ENCODE measurements at places on chromosomes 16 and 17.

DNA sequence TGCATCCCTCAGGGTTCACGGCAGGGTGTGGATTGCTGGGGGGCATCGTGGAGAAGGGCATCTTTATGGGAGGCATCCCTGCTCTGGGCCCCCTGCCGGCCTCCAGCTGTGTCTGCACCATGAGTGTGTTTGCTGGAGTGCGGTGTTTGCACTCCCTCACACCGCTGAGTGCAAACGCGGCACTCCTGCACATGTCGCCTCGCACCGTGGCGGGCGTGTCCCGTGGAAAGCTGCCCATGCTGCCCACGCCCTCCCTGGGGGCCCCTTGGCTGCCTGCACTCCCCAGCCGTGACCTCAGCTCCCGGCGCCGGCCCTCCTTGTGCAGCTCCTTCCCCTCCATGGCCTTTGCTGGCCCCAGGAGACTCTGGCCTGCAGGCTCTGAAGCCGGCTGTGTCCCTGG lies 74.6 kb upstream of the ZNF750 start:
- DNase-seq = no peak

DNA sequence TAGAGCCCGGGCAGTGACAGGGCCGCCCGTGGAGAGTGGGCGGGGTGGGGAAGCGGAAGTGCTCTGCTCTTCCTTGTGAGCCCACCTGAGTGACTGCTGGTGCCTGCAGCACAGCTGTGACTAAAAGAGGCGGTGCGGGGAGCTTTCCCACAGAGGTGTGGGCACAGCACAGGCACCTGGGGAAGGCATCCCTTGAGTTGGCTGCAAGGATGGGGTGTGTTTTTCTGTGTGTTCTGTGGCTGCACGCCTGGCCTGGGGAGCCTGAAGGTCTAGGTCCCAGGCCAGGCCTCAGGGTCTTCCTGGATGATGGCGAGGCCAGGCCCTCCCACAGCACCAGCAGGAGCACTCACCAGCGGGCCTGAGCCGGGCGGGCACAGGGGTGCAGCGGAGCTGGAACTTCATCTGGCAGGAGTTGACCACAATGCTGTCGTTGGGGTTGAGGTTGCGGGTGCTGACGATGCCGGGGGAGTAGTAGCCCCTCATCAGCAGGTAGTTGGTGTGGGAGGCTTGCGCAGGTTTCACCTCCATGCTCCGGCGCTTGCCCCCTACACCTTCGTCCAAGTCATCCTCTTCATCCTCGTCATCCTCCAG lies 67.1 kb downstream of the IL21R start:
- no peak for DNase-seq

- DNase-seq = no peak
These were observed 56.1 kb downstream of the BANP start for GRCh38 chr16:88007321-88007731.

DNA sequence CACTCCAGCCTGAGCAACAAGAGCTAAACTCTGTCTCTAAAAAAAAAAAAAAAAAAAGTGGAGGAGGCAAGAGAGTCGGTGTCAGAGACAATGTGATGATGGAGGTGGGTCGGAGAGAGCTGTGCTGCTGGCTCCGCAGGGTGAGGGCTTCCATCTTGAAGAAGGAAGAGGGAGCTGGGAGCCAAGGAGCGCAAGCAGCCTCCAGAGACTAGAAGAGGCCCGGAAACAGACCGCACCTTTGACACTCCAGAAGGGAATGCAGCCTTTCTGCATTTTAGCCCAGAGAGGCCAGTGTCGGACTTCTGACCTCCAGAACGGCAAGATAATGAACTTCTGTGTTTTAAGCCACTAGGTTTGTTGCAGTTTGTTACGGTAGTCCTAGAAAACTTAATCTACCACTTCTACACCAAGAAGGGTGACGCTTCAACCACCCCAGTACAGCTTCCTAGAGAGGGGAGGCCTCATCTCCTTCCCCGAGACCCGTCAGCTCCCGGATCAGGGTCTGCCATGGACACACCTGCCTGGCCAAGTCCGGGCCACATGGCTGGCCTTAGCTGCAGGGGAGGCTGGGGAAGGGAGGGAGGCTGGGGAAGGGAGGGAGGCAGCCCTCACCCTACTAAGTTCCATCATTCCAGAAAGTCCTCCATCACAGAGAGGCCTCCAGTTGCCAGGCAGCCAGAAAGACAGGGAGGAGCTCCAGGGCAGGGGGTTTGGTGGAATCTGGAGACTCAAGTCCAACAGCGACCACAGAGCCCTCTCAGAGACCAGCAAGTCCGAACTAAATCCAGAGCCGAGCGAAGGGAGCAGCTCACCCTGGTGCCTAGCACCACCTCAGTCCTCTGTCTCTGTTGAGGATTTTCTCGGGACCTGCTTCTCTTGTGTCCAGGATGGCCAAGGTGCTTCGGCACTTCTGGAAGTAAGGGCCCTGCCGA lies 13.2 kb upstream of the RBFOX3 start:
- peak; percentile 15 for DNase-seq

GRCh38 chr16:87093804-87094555 lies 223.2 kb downstream of the C16orf95 start:
- DNase-seq = no peak

DNA sequence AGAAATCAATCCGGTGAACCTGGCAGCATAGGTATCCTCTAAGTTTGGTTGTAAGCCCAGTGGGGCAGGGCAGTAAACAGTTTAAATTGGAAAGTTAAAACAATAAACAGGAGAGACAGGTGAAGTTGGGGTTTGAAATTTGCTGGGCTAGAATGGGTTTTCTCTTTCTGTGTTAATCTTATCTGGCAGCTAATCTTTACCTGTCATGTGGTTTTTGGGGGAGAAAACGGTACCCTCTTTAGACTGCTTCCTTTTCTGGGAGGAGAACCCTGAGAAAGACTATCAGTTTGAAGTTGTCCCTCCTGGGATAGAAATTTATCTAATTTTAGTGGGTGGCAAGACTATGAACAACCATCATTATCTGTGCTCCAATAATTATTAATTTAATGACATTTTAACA lies 24.0 kb downstream of the CDH13 start:
- no peak for DNase-seq

GRCh38 chr17:66541461-66542128 lies 239.2 kb downstream of the PRKCA start:
- DNase-seq = no peak

DNA sequence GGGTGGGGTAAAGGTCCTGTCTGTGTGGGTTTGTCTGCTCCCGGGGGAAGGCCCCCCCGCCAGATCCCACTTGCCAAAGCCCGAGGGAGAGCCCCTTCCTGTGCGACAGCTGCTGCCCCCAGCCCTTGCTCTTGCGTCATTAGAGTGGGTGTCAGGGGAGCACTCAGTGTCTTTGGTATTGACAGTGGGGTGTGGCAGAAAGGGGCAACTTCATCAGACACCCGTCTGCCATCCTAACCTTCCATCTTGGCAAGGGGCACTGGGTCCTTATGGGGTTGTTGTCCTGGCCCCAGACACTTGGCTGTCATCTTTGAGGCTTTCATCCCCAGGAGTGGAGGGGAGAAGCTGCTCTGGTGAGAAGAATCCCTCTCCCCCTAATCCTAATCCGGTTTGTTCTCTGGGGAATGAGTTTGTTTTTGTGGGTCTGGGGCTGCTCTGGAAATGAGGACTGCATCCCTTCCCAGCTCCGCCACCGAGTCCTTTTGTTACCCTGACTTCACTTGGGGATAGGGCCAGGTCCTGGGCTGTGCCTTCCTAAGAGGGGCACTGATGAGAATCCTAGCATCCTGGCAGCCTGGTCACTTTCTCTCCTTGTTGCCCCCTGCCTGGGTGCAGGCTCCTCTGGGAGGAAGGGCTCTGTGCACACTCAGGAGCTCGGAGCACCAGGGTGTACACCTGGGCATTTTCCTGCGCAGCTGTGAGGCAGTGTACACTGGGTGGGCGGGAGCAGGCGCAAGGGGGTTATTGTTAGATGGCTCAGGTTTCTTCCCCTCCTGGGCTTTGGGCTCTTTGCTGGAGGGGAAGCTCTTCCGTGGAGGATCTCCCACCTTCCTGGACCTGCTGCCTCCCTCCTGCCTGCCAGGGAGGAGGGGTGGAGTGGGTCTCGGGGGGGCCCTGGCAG lies 21.1 kb downstream of the GJD3 start:
- peak; percentile 79 for DNase-seq

- DNase-seq = no peak
These were observed 114.5 kb upstream of the C17orf78 start for GRCh38 chr17:37261286-37261685.
